GM04503 (cell line): ENCODE measurements at places on chromosomes 12 and 14.

- no peak for DNase-seq
Observed at GRCh38 chr14:67666750-67667449, 7.5 kb downstream of the VTI1B start.

DNA sequence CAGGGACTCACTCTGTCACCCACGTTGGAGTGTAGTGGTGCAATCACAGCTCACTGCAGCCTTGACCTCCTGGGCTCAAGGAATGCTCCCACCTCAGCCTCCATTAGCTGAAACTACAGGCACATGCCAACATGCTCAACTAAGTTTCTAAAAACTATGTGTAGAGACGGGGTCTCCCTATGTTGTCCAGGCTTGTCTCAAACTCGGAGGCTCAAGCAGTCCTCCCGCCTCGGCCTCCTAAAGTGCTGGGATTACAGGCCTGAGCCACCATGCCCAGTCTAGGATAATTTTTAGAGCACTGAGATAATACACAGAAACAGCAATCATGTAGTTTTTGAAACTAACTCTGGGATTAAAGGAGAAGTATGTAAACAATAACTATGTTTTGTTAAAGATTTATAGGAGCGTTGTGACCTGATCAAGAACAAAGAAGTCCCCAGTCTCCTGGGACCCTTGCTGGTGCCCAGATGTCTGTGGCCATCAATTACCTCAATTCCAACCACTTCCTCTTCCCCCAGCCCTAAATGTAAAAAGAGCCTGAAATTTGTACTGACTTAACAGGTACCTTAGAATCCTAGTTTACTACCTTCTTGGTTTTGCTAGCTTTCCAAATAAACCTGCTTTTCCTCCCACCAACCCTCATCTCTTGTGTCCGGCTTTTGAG, 28.9 kb upstream of the EGLN3 start:
- DNase-seq, result no peak

- DNase-seq, result peak; percentile 70
Observed at GRCh38 chr12:11798856-11799501, 149.5 kb downstream of the ETV6 start.

DNA sequence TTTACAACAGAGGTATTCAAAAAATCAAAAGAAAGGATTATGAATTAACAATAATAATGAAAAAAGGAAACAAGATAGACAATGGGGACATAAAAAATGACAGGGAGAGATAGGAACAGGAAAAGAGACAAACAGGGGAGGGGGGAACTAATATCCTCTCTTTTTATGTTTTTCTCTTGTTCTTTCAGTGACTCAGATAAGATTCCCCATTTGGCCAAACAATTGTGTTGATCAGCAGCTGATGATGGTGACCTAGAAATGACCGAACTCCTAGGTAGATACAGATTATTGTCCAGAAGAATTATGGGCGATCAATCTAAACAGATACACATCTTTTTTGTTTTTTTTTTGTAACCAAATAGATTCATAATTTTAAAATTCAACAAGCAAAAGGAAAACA, 1277.2 kb upstream of the FLRT2 start:
- no peak for DNase-seq

GRCh38 chr14:105880616-105881015, 354.2 kb downstream of the TMEM121 start:
- no peak for DNase-seq

DNA sequence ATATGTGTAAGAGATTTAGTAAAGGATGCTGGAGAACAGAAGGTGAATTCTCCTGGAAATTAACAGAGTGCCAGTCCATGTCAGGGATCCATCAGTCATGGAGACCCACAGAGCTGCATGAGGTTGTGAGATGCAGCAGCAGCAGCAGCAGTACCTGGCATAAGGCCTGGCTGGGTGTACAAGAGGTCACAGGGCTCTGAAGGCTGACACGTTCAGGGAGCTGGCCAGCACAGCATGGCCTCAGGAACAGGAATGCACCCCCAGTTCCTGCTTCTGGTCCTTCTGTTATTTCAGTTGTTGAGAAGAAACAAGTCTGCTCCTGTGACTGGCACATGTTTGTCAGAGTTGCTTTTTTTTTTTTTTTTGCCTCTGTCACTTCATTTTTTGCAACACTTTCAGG, 210.8 kb downstream of the CNTN1 start:
- DNase-seq, result no peak

- DNase-seq, result no peak
Observed at GRCh38 chr12:113955109-113955970, 10.8 kb downstream of the RBM19 start.

GRCh38 chr12:2891240-2892053, 756 bp downstream of the TULP3 start:
- DNase-seq, result no peak

GRCh38 chr12:1398673-1399072, 195.7 kb downstream of the FBXL14 start:
- DNase-seq, result no peak

DNA sequence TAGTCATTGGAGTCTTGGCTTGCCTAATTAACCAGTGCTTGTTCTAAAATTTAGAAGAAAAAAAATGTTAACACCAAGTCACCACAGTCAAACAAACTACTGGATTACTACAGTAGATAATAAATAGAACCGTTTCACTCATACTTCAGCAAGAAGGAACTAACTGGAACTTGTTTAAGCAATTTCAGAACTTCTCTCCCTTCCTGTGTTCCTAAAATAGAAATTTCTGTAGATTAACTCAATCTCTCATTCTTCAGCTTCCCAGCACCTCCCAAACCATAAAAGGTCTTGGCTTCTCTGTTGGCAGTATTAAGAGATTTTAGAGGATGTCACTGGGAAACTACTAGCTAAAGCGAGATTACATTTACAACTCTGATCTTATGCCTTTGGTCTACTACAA, 18.6 kb downstream of the GNS start:
- DNase-seq, result no peak

DNA sequence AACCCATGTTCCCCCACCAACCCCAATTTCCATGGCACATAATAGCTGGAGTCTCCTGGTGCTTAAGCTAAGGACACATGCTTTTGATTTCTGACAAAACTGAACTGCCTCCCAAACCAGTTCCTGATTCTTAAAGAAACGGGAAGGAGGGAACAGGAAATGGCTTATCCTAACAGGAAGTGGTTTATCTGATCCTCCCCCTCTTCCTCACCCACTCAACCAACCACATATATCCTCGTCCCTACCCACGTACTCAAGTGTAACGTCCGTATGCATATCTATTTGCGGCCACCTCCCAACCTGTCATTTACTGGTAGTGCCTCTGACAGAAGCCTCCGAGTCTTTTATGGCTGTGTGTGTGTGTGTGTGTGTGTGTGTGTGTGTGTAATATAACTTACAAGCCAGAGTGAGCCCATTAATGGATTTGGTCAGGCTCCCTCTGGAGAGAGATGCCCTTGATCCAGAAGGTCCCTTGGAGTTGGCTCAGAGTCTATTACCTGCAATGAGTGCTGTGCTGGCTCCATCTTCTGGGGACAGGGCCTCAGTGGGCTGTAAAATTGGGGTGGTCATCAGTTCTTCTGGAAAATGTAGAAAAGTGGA, 7.7 kb downstream of the DAZAP2 start:
- no peak for DNase-seq

DNA sequence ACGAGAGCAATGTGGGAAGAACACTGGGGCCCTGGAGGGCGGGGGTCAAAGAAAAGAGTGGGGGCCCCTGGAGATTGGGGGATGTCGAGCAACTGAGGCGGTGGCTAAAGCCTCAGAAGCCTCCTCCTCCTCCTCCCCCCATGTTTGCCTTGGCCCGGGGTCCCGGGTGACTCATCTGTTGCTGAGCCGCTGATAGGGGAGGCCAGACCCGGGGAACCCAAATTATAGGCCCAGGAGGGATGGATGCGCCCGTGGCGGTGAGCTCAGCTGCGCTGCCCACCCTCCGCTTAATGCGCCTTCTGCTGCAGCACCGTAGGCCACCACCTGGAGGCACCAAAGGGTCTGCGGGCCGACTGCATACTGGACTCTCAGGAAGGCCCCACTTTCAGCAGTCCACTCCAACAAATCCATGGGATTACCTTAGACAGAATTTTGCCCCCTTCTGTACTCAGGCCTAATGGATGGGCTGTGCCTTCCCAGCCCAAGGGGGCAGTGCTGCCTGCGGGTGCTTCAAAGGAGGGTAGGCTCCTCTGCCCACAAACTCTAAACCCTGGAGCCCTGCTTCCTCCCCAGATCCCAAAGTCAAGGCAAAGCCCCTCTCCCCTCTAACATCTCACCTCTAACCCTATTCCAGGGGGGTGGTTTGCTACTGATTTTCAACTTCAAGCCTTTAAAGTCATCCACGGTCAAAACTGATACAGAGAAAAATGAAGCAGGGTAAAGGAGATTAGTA, 2.6 kb upstream of the WNT10B start:
- DNase-seq, result no peak

DNA sequence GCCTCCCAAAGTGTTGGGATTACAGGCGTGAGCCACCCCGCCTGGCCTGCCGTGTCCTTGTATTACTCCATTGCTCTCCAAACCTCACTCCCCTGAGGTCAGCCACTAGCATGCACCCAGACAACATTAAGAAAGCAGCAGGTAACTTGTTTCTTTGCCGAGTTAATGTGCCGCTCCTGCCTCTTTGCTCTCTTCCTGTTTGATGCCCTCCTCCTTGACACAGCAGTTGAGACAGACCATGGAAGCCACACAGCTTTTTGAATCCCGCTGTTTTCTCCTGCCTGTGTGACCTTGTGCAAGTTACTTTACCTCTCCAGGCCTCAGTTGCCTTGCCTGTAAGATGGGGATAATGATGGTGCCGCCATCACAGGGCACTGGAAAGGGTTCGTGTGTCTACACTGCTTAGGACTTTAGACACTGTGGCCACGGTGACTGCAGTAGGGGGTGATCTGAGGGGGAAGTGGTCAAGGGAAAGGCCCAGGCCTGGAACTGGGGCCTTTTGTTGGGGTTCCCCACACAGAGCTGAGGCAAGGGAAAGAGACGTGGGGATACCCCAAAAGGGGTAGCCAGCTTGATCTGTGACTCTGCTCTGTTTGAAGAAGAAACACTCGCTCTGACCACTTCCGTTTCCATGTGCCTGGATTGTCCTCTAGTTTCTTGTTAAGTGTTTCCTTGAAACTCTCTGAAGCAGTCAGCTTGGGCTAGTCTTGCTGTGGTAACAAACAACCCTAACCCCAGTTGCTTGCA, 69.3 kb downstream of the RIN3 start:
- DNase-seq, result no peak

GRCh38 chr12:105922670-105923102, 216.1 kb downstream of the NUAK1 start:
- peak; percentile 31 for DNase-seq

- DNase-seq, result peak; percentile 78
Observed at GRCh38 chr12:59452259-59452658, 143.6 kb upstream of the SLC16A7 start.

DNA sequence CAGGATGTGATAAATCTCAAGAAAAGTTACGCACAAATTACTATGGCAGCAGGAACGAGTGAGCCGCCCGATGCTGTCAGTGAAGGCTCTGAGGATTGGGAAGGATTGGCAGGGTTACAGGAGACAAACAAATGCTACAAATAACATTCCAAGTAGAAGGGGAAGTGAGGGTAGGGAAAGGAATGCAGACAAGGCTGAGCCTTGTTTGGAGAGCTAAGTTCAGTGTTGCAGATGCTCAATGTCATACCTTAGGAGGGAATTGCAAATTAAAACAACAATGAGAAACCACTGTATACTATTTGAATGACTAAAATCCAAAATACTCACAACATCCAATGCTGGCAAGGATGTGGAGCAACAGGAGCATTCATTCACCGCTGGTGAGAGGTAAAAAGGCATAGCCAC, 1.3 kb downstream of the CLEC9A start:
- DNase-seq, result peak; percentile 97

DNA sequence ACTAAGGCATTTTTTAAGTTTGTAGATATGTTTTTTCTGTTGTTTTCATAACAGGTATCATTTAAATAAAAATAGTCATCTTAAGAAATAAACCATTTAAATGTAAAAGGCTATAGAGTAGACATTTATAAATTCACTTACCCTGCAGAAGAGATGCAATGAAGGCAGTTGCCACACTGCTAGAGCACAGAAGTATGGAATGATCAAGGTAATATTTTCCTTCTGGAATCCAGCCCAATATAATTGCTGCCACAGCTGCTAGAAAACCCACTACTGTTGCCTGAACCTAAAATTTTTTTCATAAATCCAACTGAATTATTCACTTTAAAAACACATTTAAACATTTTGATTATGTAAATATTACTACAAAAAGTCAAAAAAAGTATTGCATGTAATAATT, 69.2 kb downstream of the SLC41A2 start:
- no peak for DNase-seq

GRCh38 chr12:21894792-21895595, 46.2 kb downstream of the ABCC9 start:
- no peak for DNase-seq

GRCh38 chr14:72332046-72332445, 399.8 kb downstream of the RGS6 start:
- DNase-seq, result no peak

GRCh38 chr14:54650959-54651351, 84.0 kb downstream of the SAMD4A start:
- no peak for DNase-seq

DNA sequence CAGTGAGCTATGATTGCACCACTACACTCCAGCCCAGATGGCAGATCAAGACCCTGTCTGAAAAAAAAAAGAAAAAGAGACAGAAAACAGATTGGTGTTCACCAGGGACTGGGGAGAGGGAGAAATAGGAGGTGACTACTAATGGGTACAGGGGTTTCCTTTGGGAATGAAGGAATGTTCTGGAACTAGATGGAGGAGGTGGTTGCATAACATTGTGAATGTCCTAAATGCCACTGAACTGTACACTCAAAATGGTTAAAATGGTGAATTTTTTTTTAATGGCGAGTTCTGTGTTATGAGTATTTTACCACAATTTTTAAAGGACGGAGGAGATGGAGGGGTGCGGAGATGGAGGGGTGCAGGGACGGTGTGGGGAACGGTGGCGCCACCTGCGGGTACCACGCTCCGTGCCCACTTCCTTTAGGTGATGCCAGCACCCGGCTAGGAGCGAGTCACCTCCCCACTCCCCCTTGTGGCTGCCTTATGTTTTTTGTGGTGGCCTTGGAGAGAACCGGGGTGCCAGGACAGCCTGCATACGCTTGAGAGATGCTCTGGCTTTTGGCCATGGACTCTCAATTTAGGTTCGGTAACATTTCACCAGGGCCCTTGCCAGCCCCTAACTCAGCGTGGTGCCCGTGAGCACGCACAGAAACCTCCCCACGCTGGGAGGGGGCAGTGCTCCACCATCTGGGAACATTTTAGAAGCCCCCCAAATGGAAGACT, 16.1 kb downstream of the UBC start:
- no peak for DNase-seq

DNA sequence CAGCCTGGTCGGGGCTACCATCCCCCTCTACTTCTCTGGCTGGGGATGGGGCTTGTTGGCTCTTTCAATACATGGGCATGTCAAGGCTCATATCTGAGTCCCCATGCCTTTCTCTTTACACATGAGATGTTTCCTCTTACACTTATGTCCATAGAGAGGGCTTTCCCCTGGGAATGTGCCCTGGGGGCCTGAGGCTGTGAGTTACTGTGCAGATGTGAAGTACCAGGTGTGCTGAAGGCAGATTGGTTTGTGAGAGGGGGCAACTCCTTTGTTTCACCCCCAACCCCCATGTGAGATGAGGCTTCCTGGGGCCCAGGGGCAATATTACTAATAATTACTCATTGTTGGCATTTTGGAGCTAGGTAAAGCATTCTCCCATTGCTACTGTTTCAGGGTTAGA, 32.8 kb downstream of the NRXN3 start:
- DNase-seq, result no peak
